ENCODE measurements at places on chromosomes 5 and 9. TPM values are rescaled to one million over a fixed set of nuclear protein-coding genes. Genes with fewer than 3 reads are reported as not detected.

Gene SCGB3A2
- total RNA-seq: not detected

Gene C5orf46
- not detected for total RNA-seq

Gene CACFD1
- 12.1 TPM for total RNA-seq

Gene NR5A1
- not detected for total RNA-seq

Gene DAB2IP
- total RNA-seq: 36.4 TPM

Gene SLC6A19
- total RNA-seq: not detected

Gene ZNF354C
- total RNA-seq: 9.4 TPM

Gene ATP10B
- total RNA-seq: not detected

Gene THBS4
- 5.0 TPM for total RNA-seq

Gene SPINK1
- not detected for total RNA-seq

Gene RPL12
- total RNA-seq: 1,038 TPM

Gene MYOZ3
- total RNA-seq: 1.5 TPM

Gene JAK2
- 14.4 TPM for total RNA-seq

Gene IL33
- not detected for total RNA-seq

Gene NDUFAF2
- total RNA-seq: 9.2 TPM

Gene SLCO4C1
- 0.49 TPM for total RNA-seq

Gene LEAP2
- total RNA-seq: 0.12 TPM

Gene ARL14EPL
- 0.32 TPM for total RNA-seq

Gene GABRA1
- not detected for total RNA-seq

Gene SLC46A2
- not detected for total RNA-seq

Gene MACIR
- 12.0 TPM for total RNA-seq

Gene FUT7
- total RNA-seq: not detected

Gene SLC25A48
- total RNA-seq: not detected

Gene PCDHGA7
- total RNA-seq: 7.2 TPM

Gene SPATA31C1
- not detected for total RNA-seq

Gene PHF24
- total RNA-seq: under 0.01 TPM

Gene BTNL8
- not detected for total RNA-seq

Gene TEK
- total RNA-seq: 0.73 TPM

Gene PCDHB11
- total RNA-seq: 0.81 TPM

Gene CNTFR
- not detected for total RNA-seq
